ENCODE measurements at places on chromosomes 6 and 20. TPM values are rescaled to one million over a fixed set of nuclear protein-coding genes. Genes with fewer than 3 reads are reported as not detected.

GRCh38 chr20:35478804-35479472 lies 23.5 kb downstream of the CEP250 start:
- H3K4me3 ChIP-seq = no peak overlapping the region
- H3K27me3 ChIP-seq = no peaks in the 10 kb centered on the region
- H3K27ac ChIP-seq = no peak overlapping the region
- no peaks in the 10 kb centered on the region for H3K4me1 ChIP-seq

DNA sequence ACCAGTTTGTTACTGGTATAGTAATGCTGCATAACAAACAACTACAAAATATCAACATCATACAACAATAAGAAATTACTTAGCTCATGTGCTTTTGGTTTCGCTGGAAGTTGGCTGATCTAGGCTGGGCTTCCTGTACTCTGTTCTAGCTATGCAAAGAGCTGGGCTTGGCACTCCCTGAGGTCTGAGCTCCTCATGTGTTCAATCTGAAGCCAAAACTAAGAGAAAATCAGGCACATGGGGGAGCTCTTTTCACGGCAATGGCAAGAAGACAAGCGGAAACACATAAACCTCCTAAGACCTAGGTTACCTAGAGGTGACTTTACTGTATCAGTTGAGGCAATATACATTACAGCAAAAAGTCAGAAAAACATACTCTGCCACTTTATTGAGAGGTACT lies 574.2 kb downstream of the KHDRBS2 start:
- DNase-seq = no peak
- no peak overlapping the region for H3K4me3 ChIP-seq
- H3K4me1 ChIP-seq = no peaks in the 10 kb centered on the region
- no peaks in the 10 kb centered on the region for H3K27me3 ChIP-seq
- H3K27ac ChIP-seq = no peak overlapping the region

- no peak overlapping the region for H3K27ac ChIP-seq
- no peaks in the 10 kb centered on the region for H3K4me1 ChIP-seq
- no peak for DNase-seq
- no peaks in the 10 kb centered on the region for H3K27me3 ChIP-seq
Measured at GRCh38 chr20:42155586-42155985, 537.4 kb upstream of the CHD6 start.

- DNase-seq = no peak
- H3K27ac ChIP-seq = no peak overlapping the region
- H3K4me1 ChIP-seq = no peaks in the 10 kb centered on the region
- H3K4me3 ChIP-seq = no peak overlapping the region
Measured at GRCh38 chr6:125670568-125670967, 78.9 kb upstream of the HEY2 start.

DNA sequence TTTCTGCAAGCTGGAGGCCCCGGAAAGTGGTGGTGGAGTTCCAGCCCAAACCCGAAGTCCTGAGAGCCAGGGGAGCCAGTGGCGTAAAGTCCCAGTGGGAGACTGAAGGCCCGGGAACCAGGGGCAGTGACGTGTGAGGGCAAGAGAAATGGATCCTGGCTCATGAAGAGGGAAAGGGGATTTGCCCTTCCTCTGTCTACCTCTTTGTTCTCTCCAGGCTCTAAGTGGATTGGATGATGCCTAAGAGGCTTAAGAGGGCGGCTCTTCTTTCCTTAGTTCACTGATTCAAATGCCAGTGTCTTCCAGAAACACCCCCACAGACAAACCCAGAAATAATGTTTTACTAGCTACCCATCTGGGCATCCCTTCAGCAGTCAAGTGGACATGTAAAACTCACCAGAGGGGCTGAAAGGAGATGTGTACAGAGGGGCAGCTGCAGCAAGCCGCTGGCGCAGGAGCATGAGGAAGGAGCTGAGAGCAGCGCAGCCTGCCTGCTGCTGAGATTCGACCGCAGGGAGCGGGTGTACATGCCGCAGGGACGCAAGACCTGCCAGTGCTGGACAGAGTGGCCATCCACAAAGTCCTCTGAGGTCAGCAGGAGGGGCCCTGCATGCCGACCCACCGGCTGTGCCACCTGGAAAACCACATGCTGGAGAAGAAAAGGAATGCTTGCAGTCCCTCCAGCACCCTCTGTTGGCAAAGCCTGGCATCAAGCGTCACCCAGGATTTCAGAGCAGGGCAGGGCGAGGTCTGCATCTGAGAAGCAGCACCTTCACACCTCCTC lies 29.5 kb downstream of the CDYL start:
- H3K27ac ChIP-seq = no peak overlapping the region
- H3K4me1 ChIP-seq = no peaks in the 10 kb centered on the region
- peak; percentile 39 for DNase-seq
- no peak overlapping the region for H3K4me3 ChIP-seq
- H3K27me3 ChIP-seq = no peaks in the 10 kb centered on the region

DNA sequence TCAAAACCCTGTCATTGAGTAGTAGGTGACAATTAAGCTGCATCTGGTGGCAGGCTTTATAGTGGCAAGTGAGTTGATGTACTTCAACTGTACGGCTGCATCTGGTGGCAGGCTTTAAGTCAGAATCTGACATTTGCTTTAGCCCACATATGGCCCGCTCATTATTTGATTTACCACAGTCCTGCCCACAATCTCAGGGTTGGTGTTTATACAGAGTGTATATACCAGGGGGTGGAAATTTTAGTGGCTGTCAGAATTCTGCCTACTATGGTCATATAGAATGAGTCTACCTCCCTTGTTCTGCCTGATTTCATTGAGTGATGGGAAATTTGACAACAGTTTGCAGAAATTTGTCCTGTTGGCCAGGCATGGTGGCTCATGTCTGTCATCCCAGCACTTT lies 112.3 kb downstream of the SMAP1 start:
- H3K27ac ChIP-seq = no peak overlapping the region
- no peaks in the 10 kb centered on the region for H3K36me3 ChIP-seq
- no peaks in the 10 kb centered on the region for H3K27me3 ChIP-seq

GRCh38 chr20:31674895-31675827 lies 37.4 kb downstream of the COX4I2 start:
- H3K4me1 ChIP-seq = peaks cover 44% of the 10 kb centered on the region
- H3K27ac ChIP-seq = peak overlapping the region; percentile 62
- peaks cover 3% of the 10 kb centered on the region for H3K36me3 ChIP-seq
- no peaks in the 10 kb centered on the region for H3K27me3 ChIP-seq
- no peak for DNase-seq

GRCh38 chr20:11847827-11848226 lies 69.9 kb upstream of the BTBD3 start:
- no peaks in the 10 kb centered on the region for H3K4me1 ChIP-seq
- H3K36me3 ChIP-seq = no peaks in the 10 kb centered on the region
- H3K27ac ChIP-seq = no peak overlapping the region
- H3K27me3 ChIP-seq = no peaks in the 10 kb centered on the region
- no peak for DNase-seq

GRCh38 chr20:56967916-56968315 lies 298.5 kb downstream of the BMP7 start:
- no peaks in the 10 kb centered on the region for H3K4me1 ChIP-seq
- no peak overlapping the region for H3K4me3 ChIP-seq
- H3K27ac ChIP-seq = no peak overlapping the region
- no peaks in the 10 kb centered on the region for H3K36me3 ChIP-seq

GRCh38 chr6:13358511-13358910 lies 30.2 kb upstream of the TBC1D7 start:
- no peaks in the 10 kb centered on the region for H3K36me3 ChIP-seq
- H3K4me3 ChIP-seq = no peak overlapping the region
- no peaks in the 10 kb centered on the region for H3K4me1 ChIP-seq
- H3K27ac ChIP-seq = no peak overlapping the region
- no peak for DNase-seq

GRCh38 chr20:19691125-19691524 lies 66.9 kb upstream of the RIN2 start:
- no peak for DNase-seq
- no peaks in the 10 kb centered on the region for H3K4me1 ChIP-seq
- no peaks in the 10 kb centered on the region for H3K27me3 ChIP-seq

DNA sequence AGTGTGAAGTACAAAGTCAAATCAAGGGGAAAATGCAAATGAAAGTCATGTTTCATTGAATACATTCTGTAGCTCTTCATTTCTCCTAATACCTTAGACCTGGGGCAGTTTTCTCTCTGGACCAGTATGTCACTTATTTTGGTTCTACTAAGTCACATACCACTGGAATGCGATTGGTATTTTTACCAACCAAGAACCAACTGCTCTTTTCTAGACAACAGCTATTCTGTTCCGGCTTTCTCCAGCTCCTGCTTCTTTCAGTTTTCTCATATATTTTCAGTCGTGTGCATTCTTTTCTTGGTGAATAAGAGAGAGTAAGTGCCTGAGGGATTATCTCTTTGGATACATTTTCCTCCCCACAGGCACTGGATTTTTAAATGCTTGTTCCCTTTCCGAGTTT lies 39.2 kb upstream of the SPACA1 start:
- no peaks in the 10 kb centered on the region for H3K4me1 ChIP-seq
- no peak for DNase-seq
- no peaks in the 10 kb centered on the region for H3K27me3 ChIP-seq
- no peaks in the 10 kb centered on the region for H3K36me3 ChIP-seq
- H3K27ac ChIP-seq = no peak overlapping the region

- no peak for DNase-seq
- H3K27me3 ChIP-seq = no peaks in the 10 kb centered on the region
- H3K4me1 ChIP-seq = no peaks in the 10 kb centered on the region
- no peak overlapping the region for H3K27ac ChIP-seq
- no peak overlapping the region for H3K4me3 ChIP-seq
Measured at GRCh38 chr6:75145211-75145610, 60.6 kb downstream of the COL12A1 start.

GRCh38 chr6:150646228-150646627 lies 46.5 kb downstream of the PLEKHG1 start:
- no peaks in the 10 kb centered on the region for H3K4me1 ChIP-seq
- no peak overlapping the region for H3K4me3 ChIP-seq
- no peaks in the 10 kb centered on the region for H3K36me3 ChIP-seq
- no peak for DNase-seq

DNA sequence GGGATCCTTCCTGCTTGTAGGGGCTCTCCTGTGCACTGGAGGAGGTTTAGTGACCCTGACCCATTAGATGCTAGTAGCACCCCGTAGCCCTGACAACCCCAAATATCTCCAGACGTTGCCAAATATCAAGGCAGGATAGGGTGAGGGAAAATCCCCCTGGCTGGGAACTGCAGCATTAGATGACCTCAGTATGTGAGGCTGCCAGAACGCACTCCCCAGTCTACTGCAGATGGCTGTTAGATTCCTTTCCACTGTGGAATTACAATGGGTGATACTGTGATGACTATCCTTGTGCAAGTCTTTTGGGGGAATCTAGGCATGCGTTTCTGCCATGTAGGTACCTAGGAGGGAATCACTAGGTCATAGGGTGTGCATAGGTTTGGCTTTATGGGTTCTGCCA lies 226.3 kb upstream of the KCNG1 start:
- no peaks in the 10 kb centered on the region for H3K4me1 ChIP-seq
- H3K36me3 ChIP-seq = no peaks in the 10 kb centered on the region
- DNase-seq = no peak
- H3K27ac ChIP-seq = no peak overlapping the region
- H3K27me3 ChIP-seq = no peaks in the 10 kb centered on the region
- H3K4me3 ChIP-seq = no peak overlapping the region

- DNase-seq = no peak
- no peaks in the 10 kb centered on the region for H3K27me3 ChIP-seq
- H3K36me3 ChIP-seq = no peaks in the 10 kb centered on the region
Measured at GRCh38 chr20:23367770-23368169, 5.8 kb downstream of the GZF1 start.

- peaks cover 4% of the 10 kb centered on the region for H3K4me1 ChIP-seq
- peaks cover 6% of the 10 kb centered on the region for H3K27me3 ChIP-seq
Measured at GRCh38 chr6:68632734-68633133, 2.3 kb upstream of the ADGRB3 start.

DNA sequence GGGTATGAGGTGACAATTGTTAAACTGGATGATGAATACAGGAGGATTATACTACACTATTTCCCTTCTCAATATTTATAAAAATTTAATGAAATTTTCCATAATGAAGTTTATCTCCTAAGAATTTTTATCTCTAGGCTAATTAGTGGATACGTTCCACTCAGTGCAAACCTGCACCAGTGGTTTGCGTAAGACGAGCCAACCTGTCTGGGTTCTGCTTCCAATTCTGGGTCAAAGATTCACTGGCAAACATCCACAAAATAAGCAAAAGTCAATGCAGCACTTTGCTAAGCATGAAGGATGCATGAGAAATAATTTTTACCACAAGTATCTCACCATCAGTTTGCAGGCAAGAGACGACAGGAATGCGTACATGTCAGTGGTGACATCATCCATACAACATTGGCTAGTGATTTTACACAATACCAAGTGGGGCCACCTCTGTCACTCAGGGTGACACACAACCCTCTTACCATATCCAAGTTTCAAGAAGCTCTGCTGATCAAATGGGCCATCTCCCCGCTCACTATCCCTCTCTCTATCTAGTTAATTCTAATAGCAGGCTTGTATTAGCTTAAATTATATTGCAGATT lies 51.7 kb downstream of the FAM50B start:
- no peak for DNase-seq
- H3K36me3 ChIP-seq = no peaks in the 10 kb centered on the region
- no peak overlapping the region for H3K27ac ChIP-seq
- no peaks in the 10 kb centered on the region for H3K4me1 ChIP-seq
- no peaks in the 10 kb centered on the region for H3K27me3 ChIP-seq
- no peak overlapping the region for H3K4me3 ChIP-seq

DNA sequence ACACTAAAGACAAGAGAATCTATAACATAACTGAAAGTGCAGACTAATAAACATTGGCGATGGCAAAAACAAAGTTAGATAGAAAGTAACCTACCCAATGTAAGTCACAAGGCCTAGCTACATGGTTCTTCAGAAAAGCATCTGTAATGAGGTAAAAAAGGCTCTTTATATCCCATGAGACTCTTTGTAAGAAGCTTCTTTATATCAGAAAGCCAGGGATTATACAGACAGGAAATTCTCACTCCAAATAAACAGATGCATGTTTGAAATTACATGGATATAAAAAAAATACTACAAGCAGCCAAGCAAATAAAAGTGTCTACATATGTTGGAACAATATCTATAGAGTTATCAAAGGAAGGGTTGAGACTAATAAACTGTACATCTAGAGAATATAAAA lies 284.9 kb upstream of the NRSN1 start:
- H3K4me3 ChIP-seq = no peak overlapping the region
- no peaks in the 10 kb centered on the region for H3K27me3 ChIP-seq
- no peaks in the 10 kb centered on the region for H3K36me3 ChIP-seq
- no peak for DNase-seq
- H3K4me1 ChIP-seq = no peaks in the 10 kb centered on the region
- H3K27ac ChIP-seq = no peak overlapping the region

- no peak for DNase-seq
- no peak overlapping the region for H3K4me3 ChIP-seq
- no peaks in the 10 kb centered on the region for H3K27me3 ChIP-seq
- no peaks in the 10 kb centered on the region for H3K4me1 ChIP-seq
- H3K36me3 ChIP-seq = no peaks in the 10 kb centered on the region
Measured at GRCh38 chr6:157538698-157539097, 157.7 kb downstream of the ZDHHC14 start.

The FAM209B gene
- 0.28 TPM for total RNA-seq

The PRDM1 gene
- 3.5 TPM for total RNA-seq

The RAB44 gene
- total RNA-seq = 0.09 TPM

The ZC2HC1B gene
- total RNA-seq = not detected

The CD164 gene
- 106 TPM for total RNA-seq

The GMEB2 gene
- 8.2 TPM for total RNA-seq

The PTGIS gene
- total RNA-seq = 2.2 TPM

The SLC26A8 gene
- not detected for total RNA-seq

The RGL2 gene
- total RNA-seq = 30.5 TPM

The DNMT3B gene
- 2.0 TPM for total RNA-seq

The LINC00237 gene
- not detected for total RNA-seq

The KCNQ5 gene
- total RNA-seq = 0.03 TPM

The NR2E1 gene
- total RNA-seq = 0.19 TPM
